ENCODE measurements at places on chromosomes 6 and 20.

DNA sequence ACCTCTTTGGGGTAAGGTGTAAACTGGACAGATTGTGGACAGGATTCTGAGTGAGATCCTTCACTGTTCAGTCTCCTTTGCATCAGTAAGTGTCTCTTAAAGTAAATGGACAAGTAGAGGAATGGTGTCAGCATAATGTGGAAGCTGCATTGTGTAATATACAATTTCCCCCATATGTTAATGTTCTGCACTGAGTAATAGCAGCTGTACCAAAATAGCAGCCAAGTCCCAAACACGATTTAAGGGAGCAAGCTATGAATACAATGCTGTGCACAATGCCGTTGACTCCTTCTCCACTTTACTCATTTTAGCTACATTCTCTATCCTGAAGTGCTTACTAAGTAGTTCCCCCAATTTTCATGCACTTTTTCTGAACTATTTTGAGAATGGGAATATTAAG lies 21.1 kb upstream of the TRIM26 start:
- peak; percentile 11 for DNase-seq

DNA sequence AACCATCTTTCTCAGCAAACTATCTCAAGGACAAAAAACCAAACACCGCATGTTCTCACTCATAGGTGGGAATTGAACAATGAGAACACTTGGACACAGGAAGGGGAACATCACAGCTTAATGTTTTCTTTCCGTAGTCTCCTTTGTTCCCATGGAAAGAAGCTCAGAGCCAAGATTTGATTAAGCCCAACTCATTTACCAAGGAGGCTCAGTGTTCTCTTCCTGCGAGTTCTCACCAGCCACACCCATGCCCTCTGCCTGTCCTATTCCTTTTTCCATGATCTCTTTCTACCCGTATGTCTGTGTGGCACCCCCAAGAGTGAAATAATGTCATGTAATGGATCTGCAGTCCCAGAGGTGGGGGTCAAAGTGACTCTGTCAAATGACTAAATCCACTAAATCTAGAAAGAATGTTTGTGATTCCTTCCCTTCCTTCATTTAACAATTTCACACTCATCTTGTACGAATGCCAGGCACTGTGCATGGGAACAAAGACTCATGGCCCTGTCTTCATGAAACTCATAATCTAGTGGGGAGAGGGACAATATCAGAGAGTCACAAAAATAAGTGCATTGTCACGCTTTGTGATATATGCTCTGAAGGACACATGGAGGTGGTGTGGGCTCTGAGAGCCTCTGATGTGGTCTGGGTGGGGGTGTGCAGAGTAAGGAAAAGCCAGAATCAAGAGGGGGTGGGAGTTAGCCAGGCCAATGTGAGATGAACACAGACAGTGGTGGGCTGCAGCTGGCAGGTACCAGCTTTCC lies 292.1 kb downstream of the CDC5L start:
- DNase-seq = no peak

DNA sequence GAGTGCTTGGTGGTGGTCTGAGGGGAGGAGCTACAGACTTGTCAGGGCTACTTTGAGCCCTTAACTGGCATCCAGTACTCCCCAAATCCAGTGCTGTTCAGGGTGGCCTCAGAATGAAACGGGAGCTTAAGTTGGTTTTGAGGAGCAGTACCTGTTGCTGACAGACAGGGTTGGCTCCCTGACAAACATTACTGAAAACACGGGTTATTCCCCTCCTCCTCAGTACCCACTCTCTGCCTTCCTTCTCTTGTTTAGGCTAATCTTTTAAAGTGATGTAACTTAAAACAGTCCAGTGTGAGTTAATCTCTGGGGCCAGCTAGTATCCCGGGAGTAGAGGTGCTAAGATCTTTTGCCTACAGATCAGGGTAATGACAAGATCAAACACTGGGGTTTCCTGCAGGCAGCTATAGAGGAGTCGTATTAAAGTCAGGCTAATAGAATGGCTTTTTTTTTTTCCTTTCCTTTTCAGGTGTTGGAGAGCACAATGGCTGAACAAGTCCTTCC lies 3.7 kb downstream of the TNFAIP3 start:
- DNase-seq = peak; percentile 73

DNA sequence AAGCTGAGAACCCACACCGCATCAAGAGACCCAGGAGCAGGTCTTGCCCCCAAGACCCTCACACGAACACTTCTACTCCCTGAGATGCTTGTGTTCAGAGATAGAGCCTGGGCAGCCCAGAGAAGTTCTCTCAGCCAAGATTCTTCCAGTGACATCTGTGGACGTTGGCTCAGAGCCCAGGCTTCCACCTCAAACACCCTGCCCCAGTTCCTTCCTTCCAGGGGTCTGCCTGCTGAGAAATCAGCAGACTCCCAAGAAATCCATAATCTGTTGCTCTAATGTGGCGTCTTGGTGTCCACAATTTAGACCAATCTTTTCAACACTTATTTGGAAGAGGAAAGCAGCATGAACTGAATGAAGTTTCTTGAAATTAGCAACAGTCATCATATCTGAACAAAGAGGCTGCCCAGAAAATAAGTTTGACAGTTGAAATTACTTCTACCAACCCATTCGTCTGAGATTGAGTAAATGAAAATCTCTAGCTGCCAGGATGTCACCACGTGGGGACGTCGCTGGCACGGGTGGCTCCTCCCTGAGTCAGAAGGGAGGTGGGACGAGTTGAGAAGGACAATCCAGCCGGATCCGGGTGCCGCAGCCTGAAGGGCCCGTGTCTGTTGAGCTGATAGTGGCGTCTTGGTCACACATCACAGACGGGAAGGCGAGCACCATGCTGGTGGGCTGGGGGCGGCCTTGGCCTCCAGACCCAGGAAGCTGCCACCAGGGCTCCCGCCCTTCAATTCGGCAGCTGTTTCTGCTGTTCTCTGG lies 400.9 kb downstream of the TAF4 start:
- no peak for DNase-seq

DNA sequence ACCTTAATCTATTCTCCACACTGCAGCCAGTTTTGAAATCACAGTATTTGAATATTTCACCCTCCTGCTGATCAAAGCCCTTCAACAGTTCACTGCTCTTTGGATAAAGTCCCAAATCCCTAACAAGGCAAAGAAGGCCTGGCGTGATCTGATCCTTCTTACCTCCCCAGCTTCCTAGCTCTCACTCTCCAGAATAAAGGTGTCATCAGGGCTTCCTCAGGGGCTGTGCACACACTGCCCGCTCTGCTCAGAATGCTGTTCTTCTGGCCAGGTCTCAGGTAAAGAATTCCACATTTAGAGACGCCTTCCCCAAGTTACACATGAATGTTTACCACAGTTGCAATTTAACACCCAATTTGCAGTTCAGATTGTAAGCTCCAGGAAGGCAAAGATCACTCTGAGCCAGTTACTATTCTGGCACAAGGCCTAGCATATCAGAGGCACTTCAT lies 58.9 kb upstream of the MCM9 start:
- DNase-seq = no peak

DNA sequence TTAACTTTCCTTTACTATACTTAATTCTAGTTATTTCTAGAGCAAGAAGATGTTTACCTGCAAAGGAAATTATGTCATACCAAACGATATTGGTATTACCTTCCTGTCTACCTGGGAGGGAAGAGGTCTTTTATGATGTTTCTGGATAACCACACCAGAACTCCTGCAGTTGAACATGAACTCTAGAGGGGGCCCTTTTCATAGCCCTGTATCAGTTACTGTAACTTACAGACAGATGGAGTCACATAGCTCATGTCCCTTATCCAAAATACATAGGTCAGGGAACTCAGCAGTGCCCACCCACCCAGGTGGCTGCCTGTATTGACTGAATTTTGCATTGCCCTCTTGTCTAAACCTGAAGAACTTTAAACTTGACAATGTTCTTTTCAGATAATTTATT lies 35.1 kb upstream of the MYL9 start:
- DNase-seq = no peak

- no peak for DNase-seq
Observed at GRCh38 chr6:151073146-151073545, 166.6 kb upstream of the AKAP12 start.

GRCh38 chr6:26360451-26361416 lies 4.3 kb upstream of the BTN3A2 start:
- no peak for DNase-seq

GRCh38 chr6:119566546-119567260 lies 217.1 kb upstream of the MAN1A1 start:
- no peak for DNase-seq

DNA sequence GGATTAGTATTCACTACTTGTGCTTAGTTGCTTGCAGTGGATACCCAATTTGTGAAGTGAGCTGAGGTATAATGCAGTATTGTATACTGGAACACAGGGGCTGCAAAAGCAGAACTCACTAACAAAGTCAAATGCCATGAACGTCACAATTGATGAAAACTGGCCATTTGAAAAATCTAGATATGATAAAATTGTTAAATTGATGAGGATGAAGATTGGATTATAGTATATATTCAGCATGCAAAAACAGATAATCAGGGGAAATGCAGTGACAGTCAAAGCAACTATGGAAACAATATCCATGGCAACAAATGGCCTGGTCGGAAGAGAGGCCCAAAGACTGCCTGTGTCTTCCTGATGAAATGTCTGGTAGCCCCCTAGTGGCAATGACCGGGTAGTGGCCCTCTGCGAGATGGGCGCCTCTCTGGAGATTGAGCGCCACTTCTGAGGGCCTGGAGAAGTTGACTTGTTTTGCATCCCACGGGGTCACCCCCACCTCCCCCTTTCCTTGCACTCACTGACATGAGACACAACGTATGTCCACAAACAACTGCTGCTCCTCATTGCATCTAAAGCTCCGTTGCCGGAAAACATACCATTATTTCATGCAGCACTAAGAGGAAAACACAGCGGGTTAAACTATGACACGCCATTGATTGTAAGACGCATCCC lies 43.6 kb downstream of the C6orf15 start:
- DNase-seq = peak; percentile 83

DNA sequence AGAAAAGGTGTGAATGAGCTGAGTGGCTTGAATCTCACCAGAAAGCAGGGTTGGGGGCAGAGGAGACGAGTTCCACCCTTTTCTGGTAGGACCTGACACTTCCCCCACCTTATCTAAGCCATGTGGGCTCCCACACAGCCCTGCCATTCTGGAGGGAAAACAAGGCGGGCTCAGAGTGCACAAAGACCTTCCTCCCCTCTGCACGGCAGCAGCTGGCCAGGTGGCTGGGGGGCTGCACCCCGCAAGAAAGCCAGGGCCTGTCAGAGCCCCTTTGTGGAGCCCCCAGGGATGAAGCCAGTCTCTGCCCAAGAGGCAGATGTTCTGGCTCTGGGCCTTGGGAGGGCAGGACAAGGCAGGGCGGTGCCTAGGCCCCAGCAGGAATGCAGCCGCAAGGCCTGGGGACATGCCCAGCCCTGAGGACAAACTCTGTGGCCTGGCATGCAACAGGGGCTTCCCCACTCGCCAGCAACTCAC lies 48.4 kb upstream of the DSN1 start:
- DNase-seq = peak; percentile 43

- DNase-seq = no peak
Observed at GRCh38 chr20:56409521-56409920, 2.5 kb upstream of the CASS4 start.

DNA sequence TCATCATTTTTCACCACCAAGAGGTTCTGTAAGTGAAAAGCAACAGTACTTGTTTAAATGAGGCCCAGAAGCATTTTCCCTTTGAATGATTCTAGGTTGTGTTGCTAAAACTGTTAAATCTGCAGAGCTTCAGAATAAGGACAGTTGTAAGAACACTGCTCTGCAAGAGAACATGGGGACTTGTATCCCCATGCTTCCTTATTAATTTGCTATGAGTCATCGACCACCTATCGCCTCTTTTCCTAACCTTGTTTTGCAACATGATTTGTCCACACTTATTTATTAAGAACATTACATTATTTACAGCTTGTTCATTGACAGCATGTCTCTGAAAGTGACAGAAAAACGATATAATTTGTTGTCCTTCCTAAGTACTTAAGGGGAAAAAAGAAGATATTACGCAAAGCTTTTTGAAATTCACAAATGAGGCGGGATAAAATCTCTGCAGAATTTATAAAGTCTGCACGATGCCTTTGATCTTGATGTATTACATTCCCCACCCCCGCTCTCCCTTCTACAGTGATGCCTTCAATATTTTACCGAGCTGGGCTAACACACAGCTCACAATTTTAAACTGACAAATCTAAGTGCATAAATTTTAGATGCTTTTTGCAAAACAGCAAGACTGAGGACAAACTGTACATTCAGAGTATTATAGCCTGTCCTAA lies 220.0 kb upstream of the SPTLC3 start:
- peak; percentile 2 for DNase-seq

- no peak for DNase-seq
Observed at GRCh38 chr20:19730706-19731105, 27.4 kb upstream of the RIN2 start.

DNA sequence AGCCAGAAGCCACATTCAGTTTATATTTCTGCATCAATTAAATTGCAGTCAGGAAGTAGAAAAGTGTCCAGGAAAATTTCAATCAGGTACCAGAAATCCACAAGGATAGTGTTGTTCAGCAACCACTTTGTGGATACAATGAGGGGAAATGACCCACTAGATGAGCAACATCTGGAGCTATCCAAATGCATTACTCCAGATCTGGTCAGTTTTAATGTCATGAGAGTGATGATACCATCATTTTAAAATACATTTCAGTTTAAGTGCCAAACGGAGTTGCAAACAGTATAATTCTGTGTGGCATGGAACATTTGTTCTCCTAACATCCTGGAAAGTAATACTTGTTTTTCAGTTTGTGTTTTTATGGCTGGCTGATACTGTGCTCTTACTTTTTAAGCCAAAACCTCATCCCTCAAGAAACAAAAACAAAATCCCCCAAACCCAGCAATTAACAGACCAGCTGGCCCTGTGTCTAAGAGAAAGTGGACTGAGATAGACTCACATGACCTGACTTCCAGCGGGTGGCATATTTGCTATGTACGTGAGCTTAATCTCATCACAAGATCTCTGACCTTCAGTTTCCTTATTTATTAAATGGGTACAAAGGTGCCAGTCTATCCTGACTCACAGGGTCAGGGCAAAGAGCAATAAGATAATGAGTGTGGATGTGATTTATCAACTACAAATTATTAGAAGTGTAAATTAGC lies 58.8 kb upstream of the CNKSR3 start:
- no peak for DNase-seq

GRCh38 chr20:47576516-47577033 lies 74.9 kb downstream of the NCOA3 start:
- peak; percentile 59 for DNase-seq

DNA sequence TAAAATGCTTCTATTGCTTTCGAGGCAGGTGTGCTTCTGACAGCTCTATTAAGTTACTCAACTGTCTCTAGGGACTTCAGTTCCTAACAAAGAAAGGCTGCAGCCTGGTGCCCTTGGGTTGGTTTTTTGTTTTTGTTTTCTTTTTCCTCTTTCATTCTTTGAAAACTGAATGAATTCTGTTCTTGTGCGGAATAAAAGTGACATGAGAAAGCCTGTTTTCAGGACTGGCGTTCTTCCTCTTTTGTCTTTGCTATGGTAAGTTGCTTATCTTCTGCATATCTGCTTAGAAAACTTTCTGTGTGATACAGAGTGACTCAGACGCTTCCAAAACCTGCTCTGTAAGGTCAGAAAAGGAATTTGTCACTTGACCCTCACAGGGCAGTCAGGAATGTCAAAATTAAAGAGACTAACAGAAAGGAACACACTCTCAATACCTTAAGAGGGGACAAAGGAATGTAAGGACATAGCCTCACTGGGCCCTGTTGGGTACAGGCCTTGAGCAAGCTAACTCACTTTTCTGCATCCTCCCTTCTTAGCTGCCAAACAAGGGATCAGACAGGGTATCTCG lies 56.2 kb upstream of the NHSL1 start:
- peak; percentile 62 for DNase-seq

All from epithelial cell of esophagus (primary cell).